ENCODE measurements at places on chromosomes 7 and 10. TPM values are rescaled to one million over a fixed set of nuclear protein-coding genes. Genes with fewer than 3 reads are reported as not detected.

- no peak for DNase-seq
These were observed 256.6 kb downstream of the TNS3 start for GRCh38 chr7:47325337-47325736.

The SRRM3 gene
- 2.9 TPM for total RNA-seq

The SFTPA1 gene
- total RNA-seq = not detected

The SPDYE6 gene
- not detected for total RNA-seq

The HOXA5 gene
- total RNA-seq = 7.5 TPM

The CDK1 gene
- total RNA-seq = 193 TPM

DNA sequence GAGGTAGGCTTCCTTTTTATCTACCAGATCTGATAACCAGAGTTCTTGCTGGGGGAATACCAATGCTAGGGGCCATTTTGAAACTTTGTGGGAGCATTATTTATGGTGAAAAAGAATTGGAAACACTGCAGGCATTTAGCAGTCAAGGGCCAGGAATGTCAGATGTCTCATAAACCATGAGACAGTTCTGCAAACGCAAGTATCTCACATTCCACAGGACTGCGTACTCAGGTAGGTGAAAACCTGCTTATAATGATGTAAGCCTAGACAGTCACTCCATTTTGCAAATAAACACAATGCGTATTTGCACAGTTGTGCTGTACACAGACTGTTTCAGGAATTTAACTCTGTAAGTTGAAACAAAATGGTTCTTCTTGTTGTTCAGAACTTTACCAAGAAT lies 33.9 kb downstream of the ECHDC3 start:
- no peak for DNase-seq

The OR2A42 gene
- not detected for total RNA-seq

The MICALL2 gene
- 3.7 TPM for total RNA-seq

- DNase-seq = no peak
These were observed 131.2 kb downstream of the DGKI start for GRCh38 chr7:137715533-137715932.

DNA sequence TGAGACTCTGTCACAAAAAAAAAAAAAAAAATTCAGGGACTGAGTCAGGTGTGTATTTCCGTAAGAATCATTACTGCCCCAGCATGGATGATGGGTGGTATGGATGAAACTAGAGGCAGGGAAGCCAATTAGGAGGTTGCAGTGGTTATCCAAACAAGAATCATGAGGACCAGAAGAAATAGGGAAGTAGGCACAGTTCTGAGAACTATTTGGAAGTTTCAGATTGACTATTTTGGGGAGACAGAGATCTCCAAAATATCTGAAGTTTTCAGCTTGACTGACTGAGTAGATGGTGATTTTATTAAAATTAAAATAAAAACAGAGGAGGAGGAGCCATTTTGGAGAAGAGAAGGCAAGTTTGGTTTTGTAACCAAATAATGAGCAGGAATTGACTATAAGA lies 119.4 kb upstream of the NRBF2 start:
- no peak for DNase-seq

DNA sequence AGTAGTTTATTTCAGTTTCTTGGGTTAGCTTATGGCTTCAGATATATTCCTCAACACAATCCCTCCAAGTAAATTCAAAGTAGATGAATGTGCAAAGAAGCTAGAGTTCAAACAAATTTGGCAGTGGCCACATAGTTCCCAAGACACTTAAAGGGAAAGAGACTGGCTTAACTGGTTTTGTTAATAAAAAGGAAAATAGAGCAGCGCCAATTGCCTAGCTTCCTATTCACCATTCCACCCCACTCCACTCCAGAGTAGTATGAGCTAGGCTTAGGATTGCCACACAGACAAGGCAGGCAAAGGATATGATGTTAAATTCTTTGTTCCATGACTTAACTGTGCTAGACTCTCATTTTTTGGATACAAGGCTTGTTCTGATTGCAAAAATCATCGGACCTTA lies 2.0 kb downstream of the XRCC2 start:
- DNase-seq = no peak

DNA sequence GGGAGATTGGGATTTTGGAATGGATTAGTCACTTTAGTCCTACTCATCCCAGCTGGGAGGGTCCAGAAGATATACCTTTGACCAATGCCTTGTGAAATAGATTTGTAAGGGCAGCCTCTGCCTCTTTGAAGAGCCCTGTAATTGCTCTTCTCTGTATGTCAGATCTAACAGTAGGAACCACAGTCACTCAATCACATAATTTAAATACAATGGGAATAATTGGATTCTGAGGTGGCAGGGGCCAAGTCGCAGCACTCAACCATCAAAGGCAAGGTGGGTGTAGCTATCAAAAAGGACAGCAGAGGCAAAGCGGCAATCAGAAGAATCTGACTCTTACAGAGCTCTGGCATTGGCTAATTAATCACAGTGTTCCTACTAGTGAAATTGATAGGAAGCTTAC lies 650.9 kb upstream of the ANKRD30A start:
- DNase-seq = no peak

DNA sequence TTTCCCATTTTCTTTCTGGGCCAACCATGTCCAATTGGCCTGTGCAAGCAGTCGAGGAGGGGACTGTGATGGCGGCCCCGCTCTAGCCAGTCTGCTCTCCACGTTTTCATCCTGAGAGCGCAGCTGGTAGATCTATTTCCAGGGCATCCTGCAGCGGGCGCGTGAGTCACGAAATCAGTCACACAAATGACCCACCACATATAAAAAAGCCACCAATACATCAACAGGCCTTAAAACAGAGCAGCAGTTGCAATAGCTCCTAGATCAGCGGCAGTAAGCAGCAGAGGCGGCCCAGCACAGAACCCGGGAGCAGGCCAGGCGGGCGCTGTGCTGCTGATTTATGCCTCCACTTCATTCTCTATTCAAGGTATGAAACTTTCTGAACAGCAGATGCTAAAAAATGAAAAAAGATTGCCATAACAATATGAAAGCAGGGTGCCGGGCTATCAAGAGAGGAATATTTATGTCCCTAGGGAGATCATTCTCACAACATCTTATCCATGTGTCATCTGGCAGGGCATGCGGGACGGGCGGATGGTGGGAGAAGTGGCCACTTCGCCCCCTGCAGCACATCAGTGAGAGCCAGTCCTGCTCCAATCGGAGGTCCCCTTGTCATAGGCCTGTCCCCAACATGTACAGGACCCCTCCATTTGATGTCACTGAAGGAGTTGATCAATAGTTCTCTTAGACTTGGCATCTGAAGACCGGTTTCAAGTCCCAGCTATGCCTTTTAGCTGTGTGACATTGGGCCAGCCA lies 98.0 kb upstream of the GPR26 start:
- no peak for DNase-seq

DNA sequence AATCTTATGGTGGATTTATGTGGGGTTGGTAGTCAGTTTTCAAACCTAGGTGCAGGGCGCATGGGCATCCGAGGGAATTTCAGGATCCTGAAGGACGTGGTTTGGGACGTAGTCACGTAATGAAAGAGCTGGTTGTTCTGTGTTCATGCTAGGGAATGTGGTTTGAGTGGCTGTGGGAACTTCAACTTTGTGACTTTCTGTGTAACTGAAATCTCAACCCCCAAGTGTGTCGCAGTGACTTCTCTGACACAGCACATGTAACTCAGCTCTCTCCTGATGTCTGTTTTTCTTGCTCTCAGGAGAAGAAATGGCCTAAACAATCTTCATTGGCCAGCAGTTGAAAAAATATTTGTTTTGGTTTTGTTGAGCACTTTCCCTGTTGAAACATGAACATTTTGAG lies 199.0 kb downstream of the PTEN start:
- DNase-seq = no peak

The ITPRID1 gene
- not detected for total RNA-seq
